ENCODE measurements at places on chromosomes 3 and 15.

- no peak for DNase-seq
These were observed 67.1 kb downstream of the ABHD5 start for GRCh38 chr3:43757666-43758321.

- DNase-seq, result no peak
These were observed 32.2 kb upstream of the FBLN2 start for GRCh38 chr3:13516760-13517135.

DNA sequence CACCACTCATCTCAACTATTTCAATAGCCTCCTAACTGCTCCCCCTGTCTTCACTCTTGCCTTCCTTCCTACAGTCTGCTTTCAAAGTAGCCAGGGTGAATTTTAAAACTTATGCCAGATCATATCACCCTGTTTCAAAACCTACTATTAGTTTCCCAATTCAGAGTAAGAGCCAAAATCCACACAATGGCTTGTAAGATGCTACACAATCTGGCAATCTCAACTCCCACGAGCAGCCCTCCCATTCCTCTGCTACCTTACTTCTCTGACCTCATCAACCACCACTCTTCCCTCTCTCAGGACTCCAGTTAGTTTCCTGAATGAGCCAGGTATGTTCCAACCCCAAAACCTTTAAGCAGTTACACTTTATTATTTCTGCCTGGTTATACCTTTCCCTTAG, 62.5 kb downstream of the VPS13C start:
- no peak for DNase-seq

DNA sequence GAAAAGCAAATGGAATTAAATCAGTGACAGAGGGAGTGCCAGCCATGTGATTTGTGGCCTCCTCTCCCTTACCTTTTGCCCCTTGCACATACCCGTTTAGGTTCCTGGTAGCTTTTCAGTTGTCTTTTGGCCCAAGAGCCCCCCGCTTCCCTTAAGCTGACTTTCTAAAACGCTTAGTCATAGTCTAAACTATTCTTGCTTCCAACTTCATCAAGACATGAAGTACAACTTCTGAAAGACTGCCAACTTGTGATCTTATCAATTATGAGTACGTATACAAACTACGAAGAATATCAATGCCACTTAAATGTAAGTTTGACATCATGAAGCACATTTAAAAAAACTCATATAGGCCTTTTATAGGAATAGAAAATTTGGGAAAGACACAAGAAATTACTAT, 61.9 kb downstream of the EIF3J start:
- DNase-seq, result no peak

DNA sequence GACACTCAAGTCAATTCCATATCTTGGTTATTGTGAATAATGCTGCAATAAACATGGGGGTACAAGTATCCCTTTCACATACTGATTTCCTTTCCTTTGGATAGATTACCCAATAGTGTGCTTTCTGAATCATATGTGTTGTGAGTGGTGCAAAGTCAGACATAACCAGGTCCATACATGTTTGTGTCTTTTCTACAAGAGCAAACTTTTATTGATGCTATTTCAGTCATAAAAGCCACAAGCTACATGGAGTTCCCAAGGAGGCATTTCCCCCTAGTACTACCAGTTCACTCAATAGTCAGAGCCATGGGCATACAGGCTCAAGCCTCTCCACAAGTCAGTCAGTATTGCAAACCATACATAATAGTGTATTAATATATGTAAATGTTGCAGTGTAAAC, 10.1 kb downstream of the CEP63 start:
- DNase-seq, result no peak

- DNase-seq, result no peak
These were observed 169.6 kb upstream of the GADL1 start for GRCh38 chr3:31064021-31064420.

GRCh38 chr15:69107025-69107620, 53.3 kb upstream of the GLCE start:
- DNase-seq, result no peak

GRCh38 chr3:23667536-23668429, 138.0 kb upstream of the UBE2E1 start:
- DNase-seq, result no peak

- no peak for DNase-seq
These were observed 44.7 kb upstream of the CHRNA7 start for GRCh38 chr15:31985607-31986006.

- no peak for DNase-seq
These were observed 258.9 kb downstream of the UACA start for GRCh38 chr15:70504299-70504951.

GRCh38 chr3:15822281-15822680, 24.5 kb upstream of the ANKRD28 start:
- DNase-seq, result no peak

DNA sequence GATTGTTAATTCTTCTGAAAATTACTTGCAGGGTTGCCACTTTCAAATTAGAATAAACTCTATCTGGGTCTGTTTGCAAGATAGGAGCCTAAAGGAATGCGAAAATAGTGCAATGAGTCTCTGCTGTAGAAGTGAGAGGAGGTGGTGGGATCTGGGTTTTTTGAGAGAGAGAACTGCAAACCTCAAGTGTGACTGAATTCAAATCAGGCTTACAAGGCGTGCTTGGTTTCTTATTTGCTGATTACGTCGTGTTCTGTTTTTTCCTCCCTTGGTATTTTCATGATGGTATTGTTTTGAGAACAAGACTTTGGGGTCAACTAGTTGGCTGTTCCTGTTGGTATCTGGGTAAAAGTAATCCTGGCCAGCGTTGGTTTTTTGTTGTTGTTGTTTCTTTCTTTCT, 490.9 kb upstream of the CFAP20DC start:
- no peak for DNase-seq

DNA sequence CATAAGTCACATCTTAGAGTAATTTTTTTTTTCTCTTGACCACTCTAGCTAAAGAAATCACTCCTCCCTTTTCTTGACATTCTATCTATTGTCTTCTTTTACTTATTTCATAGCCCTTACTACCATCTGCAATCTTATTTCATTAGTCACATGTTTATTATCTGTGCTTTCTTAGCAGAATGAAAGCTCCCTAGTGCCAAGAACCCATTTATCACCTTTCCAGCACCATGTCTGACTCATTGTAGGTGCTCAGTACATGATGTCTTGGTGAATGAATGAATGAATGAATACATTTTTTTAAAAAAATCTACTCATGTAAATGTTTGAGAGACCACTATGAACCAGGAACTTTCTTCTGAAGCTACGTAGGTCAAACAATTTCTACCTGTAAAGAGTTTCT, 157.2 kb downstream of the CADPS start:
- no peak for DNase-seq

DNA sequence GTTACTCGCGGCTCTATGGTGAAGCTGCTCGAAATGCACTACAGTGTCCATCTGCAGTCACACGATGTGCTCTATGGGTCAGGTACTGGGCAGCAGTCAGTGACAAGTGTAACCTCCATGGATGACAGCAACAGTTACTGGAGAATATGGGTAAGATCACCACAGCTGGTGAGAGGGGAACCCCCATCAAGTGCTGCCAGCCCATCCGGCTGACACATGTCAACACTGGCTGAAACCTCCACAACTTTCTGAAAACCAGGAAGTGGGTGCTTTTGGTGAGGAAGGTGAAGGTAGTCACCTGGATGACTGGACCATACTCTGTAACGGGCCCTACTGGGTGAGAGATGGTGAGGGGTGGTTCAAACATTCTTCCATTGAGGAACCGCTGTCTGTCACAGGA, 87.4 kb upstream of the C15orf39 start:
- DNase-seq, result no peak

DNA sequence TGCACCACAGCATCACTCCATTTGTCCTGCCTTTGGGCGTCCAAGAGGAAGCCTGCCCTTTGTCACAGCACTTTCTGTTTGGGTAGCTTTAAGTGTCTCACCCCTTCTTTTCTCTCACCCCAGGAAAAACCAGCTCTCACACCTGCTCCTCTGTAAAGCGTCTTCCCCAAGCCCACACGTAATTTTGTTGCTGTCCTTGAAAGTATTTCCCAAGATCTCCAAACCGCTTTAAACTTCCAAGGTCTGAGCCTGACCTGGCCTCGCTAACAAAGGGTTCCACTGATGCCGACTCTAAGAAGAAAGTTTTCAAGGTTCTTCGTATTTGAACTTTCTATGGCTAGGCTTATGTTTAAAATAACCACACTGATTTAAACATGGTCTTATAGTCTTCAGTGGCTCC, 5.3 kb downstream of the ABHD2 start:
- no peak for DNase-seq

DNA sequence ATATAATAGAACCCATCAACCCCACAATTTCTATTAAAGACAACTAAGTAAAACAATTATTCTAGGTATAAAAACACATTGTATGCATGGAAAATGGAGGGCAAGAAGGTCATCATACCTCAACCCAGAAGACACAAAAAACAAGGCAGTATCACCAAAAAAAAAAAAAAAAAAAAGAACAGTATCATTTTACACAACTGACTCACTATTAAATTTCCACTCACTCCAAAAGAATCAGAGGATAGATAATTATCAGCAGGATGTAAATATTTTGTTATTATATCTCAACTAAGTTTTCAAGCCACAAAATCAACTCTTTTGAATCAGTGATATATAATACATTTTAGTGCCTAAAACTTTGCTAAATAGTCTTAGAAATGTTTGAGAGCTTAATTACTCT, 55.0 kb downstream of the CLASP2 start:
- no peak for DNase-seq

GRCh38 chr3:129746629-129747028, 140.2 kb upstream of the PLXND1 start:
- DNase-seq, result no peak

DNA sequence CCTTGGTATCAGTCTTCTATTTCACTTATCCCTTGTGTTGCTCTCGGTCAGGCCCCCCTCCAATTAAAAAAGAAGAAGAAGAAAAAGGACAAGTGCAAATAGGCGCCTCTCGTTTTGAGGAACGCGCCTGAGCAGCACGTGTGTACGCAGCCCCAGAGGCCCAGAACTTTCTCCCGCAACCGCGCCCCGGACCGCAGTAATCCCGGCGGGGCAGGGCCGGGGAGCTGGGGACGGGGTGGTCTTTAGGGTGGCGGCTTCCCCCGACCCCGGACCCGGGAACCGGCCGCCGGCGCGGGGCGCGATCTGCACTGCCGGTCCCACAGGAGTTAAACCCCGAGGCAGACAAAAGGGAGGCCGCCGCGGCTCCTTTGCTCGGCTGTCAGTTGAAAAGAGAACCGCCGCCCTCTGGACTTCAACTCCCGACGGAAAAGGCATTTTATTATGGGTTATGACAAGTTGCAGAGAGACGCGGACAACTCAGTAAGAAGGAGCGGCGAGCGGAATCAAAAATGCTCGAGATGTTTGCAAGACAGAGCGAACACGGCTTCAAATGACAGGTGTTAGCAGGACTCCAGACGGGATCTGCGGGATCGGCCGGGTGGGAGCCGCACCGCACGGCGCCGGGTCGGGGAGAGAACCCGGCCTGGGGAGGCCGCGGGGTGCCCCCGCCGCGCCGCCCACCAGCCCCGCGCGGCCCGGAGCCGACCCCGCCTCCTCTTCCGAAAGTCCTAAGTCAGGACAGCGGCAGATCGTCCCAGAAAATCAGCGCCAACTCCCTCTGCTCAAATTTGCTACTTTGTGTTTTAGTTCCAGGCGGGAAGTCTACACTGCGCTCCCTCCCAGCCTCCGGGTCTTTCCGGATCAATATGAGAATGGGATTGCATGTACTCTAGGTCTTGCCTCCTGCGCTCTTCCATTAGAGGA, 79.0 kb downstream of the NR2F2 start:
- DNase-seq, result no peak

DNA sequence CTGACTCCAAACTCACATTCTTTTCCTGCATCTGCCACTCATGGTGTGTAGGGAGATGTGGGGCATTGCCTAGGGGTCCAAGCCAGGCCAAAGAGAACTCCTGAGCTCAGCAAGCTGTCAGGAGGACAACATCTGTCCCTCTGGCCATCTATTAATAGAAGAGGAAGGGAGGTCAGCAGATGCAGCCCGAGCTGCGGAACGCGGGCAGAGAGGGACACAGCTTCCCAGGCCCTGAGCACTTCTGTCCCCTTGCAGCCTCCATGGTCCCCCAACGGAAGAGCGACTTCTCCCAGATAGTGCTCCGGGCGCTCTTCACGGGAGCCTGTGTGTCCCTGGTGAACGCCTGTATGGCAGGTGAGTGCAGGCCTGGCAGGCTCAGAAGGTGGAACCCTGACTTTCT, 37.3 kb upstream of the PDE8A start:
- DNase-seq, result no peak

DNA sequence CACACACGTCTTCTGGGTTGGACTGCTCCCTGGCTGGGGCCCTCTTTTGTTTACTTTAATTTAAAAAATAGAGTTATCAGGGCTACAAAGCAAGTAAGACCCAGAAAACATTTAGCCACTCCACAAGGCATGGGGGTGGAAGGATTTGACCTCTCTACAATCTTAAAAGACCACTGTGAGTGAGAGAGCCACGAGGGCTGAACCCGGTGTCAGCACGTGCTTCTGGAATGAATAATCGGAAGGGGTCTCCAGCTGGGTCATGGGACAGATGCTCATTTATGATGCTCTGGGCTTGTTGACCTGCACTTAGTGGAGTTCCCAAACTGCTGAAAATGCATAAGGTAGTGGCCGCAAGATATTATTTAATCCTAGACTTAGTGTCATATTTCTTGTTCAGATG, 52.4 kb downstream of the EIF4E3 start:
- no peak for DNase-seq

- DNase-seq, result no peak
These were observed 48.5 kb upstream of the FURIN start for GRCh38 chr15:90819850-90820249.

DNA sequence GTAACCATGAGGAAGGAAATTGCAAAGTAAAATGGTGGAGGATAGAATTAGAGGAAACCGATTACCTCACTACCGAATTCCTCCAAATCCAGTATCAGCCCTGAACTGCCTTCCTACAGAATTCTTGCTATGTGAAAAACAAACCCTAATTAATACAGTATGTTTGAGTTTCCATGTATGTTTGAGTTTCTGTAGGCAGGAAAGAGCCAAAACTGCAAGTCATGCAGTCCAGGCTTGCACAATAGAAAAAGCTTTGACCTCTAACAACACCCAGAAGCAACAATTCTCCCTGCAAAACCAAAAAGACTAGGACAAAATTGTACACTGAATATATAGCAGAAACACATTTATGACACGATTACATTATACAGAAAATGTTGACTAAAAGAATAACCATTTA, 614.8 kb downstream of the DIPK2A start:
- no peak for DNase-seq

DNA sequence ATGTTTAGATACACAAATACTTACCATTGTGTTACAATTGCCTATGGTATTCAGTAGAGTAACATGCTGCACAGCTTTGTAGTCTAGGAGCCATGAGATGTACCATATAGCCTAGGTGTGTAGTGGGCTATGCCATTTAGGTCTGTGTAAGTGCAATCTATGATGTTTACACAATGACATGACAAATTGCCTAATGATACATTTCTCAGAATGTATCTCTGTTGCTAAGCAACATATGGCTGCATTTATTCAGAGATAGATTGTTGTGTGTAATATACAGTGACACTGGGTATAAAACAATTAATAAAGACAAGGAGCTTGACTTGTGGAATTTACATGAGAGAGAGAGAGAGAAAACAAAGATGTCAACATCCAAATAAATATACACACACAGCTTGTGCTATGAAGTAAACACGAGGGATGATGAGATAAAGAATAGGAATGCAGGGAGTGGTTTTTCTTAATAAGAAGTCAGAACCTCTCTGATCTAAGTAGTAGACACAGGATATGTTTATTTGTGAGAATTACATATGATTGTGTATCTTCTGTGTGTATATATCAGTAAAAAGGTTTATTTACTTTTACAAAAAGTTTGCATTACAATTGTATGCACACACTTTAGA, 110.0 kb downstream of the KCNAB1 start:
- DNase-seq, result no peak

GRCh38 chr3:23161896-23162570, 41.1 kb upstream of the UBE2E2 start:
- no peak for DNase-seq

Measured in GM18507 (cell line).